ENCODE measurements at places on chromosomes 5 and 9.
A peak's percentile ranks its signal among the peaks of the same experiment; 100 is the strongest.

- no peaks in the 10 kb centered on the region for H3K36me3 ChIP-seq
- no peak overlapping the region for H3K27ac ChIP-seq
- no peak overlapping the region for H3K4me3 ChIP-seq
- DNase-seq, result no peak
- H3K4me1 ChIP-seq, result no peaks in the 10 kb centered on the region
Measured at GRCh38 chr5:176743868-176744583, 66.3 kb upstream of the UNC5A start.

GRCh38 chr5:39464088-39464487 lies 39.3 kb upstream of the DAB2 start:
- no peak for DNase-seq
- H3K27me3 ChIP-seq, result no peaks in the 10 kb centered on the region
- H3K4me1 ChIP-seq, result no peaks in the 10 kb centered on the region
- H3K36me3 ChIP-seq, result no peaks in the 10 kb centered on the region
- no peak overlapping the region for H3K27ac ChIP-seq

- no peaks in the 10 kb centered on the region for H3K4me1 ChIP-seq
- no peak overlapping the region for H3K4me3 ChIP-seq
- H3K27ac ChIP-seq, result no peak overlapping the region
- DNase-seq, result no peak
- H3K36me3 ChIP-seq, result no peaks in the 10 kb centered on the region
Measured at GRCh38 chr5:137491121-137491520, 8.0 kb downstream of the SPOCK1 start.

GRCh38 chr9:136354592-136355085 lies 8.9 kb downstream of the DNLZ start:
- H3K27ac ChIP-seq, result peak overlapping the region; percentile 62
- H3K27me3 ChIP-seq, result no peaks in the 10 kb centered on the region
- H3K4me1 ChIP-seq, result peaks cover 56% of the 10 kb centered on the region
- no peaks in the 10 kb centered on the region for H3K36me3 ChIP-seq
- no peak overlapping the region for H3K4me3 ChIP-seq
- peak; percentile 35 for DNase-seq

GRCh38 chr5:132273631-132274030 lies 16.1 kb downstream of the PDLIM4 start:
- H3K4me3 ChIP-seq, result no peak overlapping the region
- no peaks in the 10 kb centered on the region for H3K36me3 ChIP-seq
- H3K4me1 ChIP-seq, result peaks cover 9% of the 10 kb centered on the region
- no peaks in the 10 kb centered on the region for H3K27me3 ChIP-seq
- DNase-seq, result no peak

DNA sequence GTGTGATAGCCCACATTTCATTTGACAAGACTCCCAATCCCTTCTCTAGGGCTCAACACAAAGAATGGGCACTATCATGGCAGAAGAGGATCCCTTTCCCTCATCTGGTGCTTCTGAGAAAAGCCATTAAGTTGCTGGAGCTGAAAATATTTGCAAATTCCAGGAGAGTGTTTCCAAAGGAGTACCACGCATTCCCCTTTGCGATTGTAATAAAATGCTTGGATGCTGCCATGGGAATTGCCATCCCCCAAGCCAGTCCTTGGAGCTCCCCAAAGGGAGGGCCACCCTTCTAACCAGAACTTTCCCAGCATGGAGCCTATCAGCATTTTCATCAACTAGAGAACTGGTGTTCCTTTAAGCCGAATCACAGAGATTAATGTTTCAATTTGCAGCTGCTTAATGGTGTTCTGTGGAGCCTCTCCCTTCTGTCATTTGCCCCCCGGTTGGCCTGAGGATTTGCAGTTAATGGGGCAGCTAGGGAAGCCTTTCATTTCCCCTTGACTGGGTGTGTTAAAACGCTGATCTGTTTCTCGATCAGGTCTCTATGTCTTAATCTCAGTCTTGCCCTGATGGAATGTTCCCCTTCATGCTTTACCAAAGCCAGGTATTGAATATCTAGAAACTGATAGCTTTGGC lies 133.0 kb downstream of the ENC1 start:
- DNase-seq, result no peak
- no peak overlapping the region for H3K4me3 ChIP-seq
- H3K27ac ChIP-seq, result no peak overlapping the region
- no peaks in the 10 kb centered on the region for H3K27me3 ChIP-seq
- H3K4me1 ChIP-seq, result no peaks in the 10 kb centered on the region
- no peaks in the 10 kb centered on the region for H3K36me3 ChIP-seq

GRCh38 chr9:71680189-71680980 lies 87.9 kb downstream of the CEMIP2 start:
- no peaks in the 10 kb centered on the region for H3K36me3 ChIP-seq
- peak overlapping the region; percentile 36 for H3K27ac ChIP-seq
- no peak for DNase-seq
- H3K4me3 ChIP-seq, result no peak overlapping the region
- peaks cover 10% of the 10 kb centered on the region for H3K4me1 ChIP-seq

- no peaks in the 10 kb centered on the region for H3K36me3 ChIP-seq
- no peak overlapping the region for H3K4me3 ChIP-seq
- H3K27me3 ChIP-seq, result no peaks in the 10 kb centered on the region
- H3K4me1 ChIP-seq, result no peaks in the 10 kb centered on the region
- DNase-seq, result no peak
Measured at GRCh38 chr5:92364986-92365550, 982.0 kb upstream of the ARRDC3 start.

DNA sequence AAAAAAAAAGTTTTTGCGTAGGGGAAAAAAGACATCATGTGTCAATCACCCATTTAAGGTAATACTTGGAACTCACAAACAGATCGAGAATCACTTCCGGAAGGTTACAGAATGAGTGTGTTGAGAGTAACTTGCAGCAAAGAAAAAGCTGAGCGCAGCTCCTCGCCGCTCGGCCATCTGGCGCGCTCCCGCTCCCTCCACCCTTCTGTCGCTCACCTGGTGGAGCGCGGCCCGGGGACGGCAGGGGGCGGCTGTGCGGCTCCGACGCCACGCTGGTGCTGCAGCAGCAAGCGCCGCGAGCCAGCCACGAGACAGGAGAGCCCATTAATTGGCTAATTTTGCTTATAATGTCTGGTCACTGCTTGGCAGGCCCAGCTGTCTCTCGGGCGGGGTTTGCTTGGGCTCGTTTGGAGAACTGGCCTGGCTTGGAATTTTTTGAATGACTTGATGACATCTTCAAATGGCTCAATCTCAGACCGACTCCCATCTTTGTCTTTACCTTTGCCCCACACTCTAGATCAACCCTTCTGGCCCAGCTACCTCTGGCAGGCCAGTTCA lies 601.8 kb downstream of the CCDC171 start:
- peaks cover 10% of the 10 kb centered on the region for H3K4me1 ChIP-seq
- H3K4me3 ChIP-seq, result no peak overlapping the region
- H3K36me3 ChIP-seq, result no peaks in the 10 kb centered on the region
- H3K27me3 ChIP-seq, result no peaks in the 10 kb centered on the region
- no peak overlapping the region for H3K27ac ChIP-seq
- DNase-seq, result no peak

GRCh38 chr9:35522700-35523099 lies 32.8 kb downstream of the RUSC2 start:
- H3K4me3 ChIP-seq, result no peak overlapping the region
- no peaks in the 10 kb centered on the region for H3K36me3 ChIP-seq
- H3K27me3 ChIP-seq, result no peaks in the 10 kb centered on the region
- H3K27ac ChIP-seq, result peak overlapping the region; percentile 87
- no peaks in the 10 kb centered on the region for H3K4me1 ChIP-seq
- DNase-seq, result no peak

DNA sequence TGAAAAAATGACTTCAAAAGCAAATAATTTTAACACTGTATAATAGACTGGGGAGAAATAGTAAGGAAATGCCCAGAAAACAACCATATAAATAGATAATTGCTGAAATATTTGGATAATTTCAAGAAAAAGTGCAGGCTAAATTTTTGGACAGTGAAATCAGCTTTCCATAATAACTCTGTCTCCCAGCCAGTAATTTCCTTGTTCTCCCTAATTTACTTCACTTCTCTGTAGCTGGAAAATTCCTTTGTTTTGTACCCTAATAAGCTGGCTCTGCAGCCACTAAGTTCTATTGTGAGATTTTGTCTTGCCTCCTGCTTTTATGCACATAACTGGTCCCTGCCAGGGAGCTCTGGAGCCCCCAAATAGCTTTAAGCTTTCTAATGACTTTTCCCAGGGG lies 27.7 kb downstream of the PRDM6 start:
- H3K27ac ChIP-seq, result no peak overlapping the region
- no peak overlapping the region for H3K4me3 ChIP-seq
- H3K36me3 ChIP-seq, result no peaks in the 10 kb centered on the region
- DNase-seq, result no peak
- no peaks in the 10 kb centered on the region for H3K4me1 ChIP-seq

DNA sequence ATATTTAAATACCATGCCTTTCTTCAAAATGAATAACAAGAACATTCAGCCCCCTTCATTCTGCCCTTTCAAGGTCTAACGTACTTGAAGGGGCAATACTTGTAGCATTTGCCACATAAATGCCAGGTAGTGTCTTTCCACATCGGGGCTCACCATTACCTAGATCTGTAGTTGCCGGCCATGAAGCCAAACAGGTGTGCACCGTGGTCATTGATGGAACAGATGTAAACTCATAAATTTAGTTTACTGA lies 193.0 kb downstream of the CD180 start:
- peak overlapping the region; percentile 49 for H3K4me3 ChIP-seq
- H3K4me1 ChIP-seq, result no peaks in the 10 kb centered on the region
- H3K27ac ChIP-seq, result peak overlapping the region; percentile 61
- no peaks in the 10 kb centered on the region for H3K27me3 ChIP-seq
- no peaks in the 10 kb centered on the region for H3K36me3 ChIP-seq
- no peak for DNase-seq

GRCh38 chr5:134517553-134517952 lies 7.9 kb upstream of the JADE2 start:
- H3K4me3 ChIP-seq, result no peak overlapping the region
- no peaks in the 10 kb centered on the region for H3K27me3 ChIP-seq
- H3K27ac ChIP-seq, result no peak overlapping the region
- DNase-seq, result no peak
- H3K4me1 ChIP-seq, result peaks cover 1% of the 10 kb centered on the region
- H3K36me3 ChIP-seq, result no peaks in the 10 kb centered on the region

DNA sequence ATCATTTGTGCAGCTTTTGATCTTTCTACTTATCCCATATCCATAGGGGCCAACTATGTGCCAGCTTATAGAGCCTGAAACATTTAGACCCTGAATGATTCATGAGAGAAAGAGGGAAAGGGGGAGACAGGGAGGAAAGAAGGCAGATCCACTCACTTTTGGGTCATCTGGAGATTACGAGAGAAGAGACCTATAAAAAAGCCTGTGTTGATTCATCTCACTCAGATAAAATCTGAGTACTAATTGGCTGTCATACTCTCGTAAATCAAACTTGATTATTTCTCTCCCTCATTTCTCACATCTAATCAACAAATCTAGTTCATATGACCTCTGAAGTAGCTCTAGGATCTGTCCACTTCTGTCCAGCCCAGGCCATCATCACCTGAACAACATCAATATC lies 137.1 kb downstream of the ARL15 start:
- H3K4me1 ChIP-seq, result no peaks in the 10 kb centered on the region
- no peak overlapping the region for H3K27ac ChIP-seq
- no peaks in the 10 kb centered on the region for H3K36me3 ChIP-seq
- DNase-seq, result no peak
- H3K27me3 ChIP-seq, result no peaks in the 10 kb centered on the region

- H3K27ac ChIP-seq, result peak within 1 kb of the TSS; percentile 98
- H3K4me1 ChIP-seq, result peaks cover 27% of the 10 kb centered on the region
- no peaks in the 10 kb centered on the region for H3K36me3 ChIP-seq
- peak within 1 kb of the TSS; percentile 73 for H3K4me3 ChIP-seq
- DNase-seq, result peak; percentile 98
Measured at GRCh38 chr5:109409844-109410388, at the start of gene PJA2. PJA2 (minus strand) TSS chr5:109409974; CDS start chr5:109383433, 26,541 bp downstream.

- no peak for DNase-seq
- H3K4me1 ChIP-seq, result no peaks in the 10 kb centered on the region
- H3K36me3 ChIP-seq, result no peaks in the 10 kb centered on the region
- H3K4me3 ChIP-seq, result no peak overlapping the region
- H3K27me3 ChIP-seq, result no peaks in the 10 kb centered on the region
Measured at GRCh38 chr5:52469420-52469819, 318.3 kb upstream of the ITGA1 start.

DNA sequence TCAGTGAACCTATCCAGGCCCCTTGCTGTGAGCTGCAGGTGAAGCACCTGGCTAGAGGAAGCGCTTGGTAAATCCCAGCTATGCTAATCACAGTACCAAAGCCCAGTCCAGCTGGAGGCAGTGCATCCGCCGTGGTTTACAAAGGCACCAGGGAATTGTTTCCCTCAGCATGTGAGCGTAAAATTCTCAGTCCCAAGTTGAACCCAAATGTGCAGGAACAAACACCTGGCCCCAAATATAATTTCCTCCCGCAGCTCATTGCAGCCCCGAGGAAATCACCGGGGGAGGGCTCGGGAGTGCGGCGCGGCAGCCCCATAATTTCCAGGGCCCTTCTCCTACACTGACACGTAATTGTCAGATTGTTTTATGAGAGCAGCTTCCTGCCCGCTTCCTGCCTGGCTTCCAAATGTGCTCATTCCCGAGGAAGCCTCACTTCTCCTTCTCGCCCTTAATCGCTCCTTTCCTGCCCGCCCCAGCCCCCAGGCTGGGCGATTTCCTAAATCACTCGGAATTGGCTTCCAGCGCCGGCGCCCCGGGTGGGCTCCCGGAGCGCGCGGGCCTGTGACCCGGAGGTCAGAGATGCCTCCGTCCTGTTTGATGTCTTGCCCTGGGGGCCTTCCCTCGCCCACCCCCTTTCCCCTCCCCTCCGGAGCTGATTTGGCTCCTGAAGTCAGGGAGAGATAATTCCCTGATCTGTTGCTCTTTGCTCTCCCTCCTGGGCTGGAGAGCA lies 134.4 kb downstream of the FGF1 start:
- DNase-seq, result no peak
- no peak overlapping the region for H3K4me3 ChIP-seq
- H3K4me1 ChIP-seq, result peaks cover 27% of the 10 kb centered on the region
- H3K27ac ChIP-seq, result peak overlapping the region; percentile 49

GRCh38 chr5:96893342-96893741 lies 17.0 kb downstream of the ERAP2 start:
- peaks cover 38% of the 10 kb centered on the region for H3K36me3 ChIP-seq
- no peak overlapping the region for H3K27ac ChIP-seq
- no peak for DNase-seq

- peak overlapping the region; percentile 69 for H3K4me3 ChIP-seq
- H3K27ac ChIP-seq, result peak overlapping the region; percentile 90
- no peak for DNase-seq
- peaks cover 58% of the 10 kb centered on the region for H3K4me1 ChIP-seq
- H3K27me3 ChIP-seq, result no peaks in the 10 kb centered on the region
- peaks cover 4% of the 10 kb centered on the region for H3K36me3 ChIP-seq
Measured at GRCh38 chr9:133029994-133030316, 842 bp upstream of the GTF3C5 start.

DNA sequence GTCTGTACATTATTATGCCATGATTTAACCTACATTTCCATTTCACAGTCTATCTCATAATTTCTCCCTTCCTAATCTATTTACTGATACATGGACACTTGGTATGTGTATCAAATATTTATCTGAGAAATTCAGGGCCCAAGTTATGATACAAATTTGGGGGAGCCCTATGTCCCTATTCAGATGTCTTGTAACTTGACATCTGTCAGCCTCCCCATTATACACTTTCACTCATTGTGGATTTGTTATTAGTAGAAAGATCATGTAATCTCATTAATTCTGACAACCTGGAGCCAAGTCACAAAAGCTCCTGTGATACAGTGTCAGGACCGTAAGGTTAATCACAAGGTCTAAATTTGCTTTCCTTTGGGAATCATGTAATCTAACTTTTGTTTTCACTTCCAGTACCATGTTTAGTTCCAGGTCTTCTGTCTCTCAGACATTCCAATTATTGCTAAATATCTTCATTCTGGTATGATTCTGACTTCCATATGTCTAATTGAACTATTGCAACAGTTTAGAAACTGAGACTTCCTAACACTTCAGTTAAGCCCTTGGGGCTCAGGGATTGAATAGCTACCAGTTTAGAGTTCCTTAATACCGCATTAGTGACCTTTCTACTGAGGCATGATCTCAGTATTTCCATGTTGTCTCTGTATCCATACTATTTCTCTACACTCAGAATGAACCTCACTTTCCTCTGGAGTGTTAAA lies 182.9 kb upstream of the NUDT12 start:
- no peaks in the 10 kb centered on the region for H3K27me3 ChIP-seq

All from tibial nerve (tissue), 4 donors.